CD4-positive, alpha-beta T cell treated with Interferon alpha-2 for 1 hour (primary cell): ENCODE measurements at places on chromosomes 11 and 22.

- no peak for DNase-seq
Measured at GRCh38 chr11:107702723-107703122, 9.1 kb downstream of the SLN start.

- DNase-seq: no peak
Measured at GRCh38 chr11:63939397-63939891, 642 bp downstream of the NAA40 start.

DNA sequence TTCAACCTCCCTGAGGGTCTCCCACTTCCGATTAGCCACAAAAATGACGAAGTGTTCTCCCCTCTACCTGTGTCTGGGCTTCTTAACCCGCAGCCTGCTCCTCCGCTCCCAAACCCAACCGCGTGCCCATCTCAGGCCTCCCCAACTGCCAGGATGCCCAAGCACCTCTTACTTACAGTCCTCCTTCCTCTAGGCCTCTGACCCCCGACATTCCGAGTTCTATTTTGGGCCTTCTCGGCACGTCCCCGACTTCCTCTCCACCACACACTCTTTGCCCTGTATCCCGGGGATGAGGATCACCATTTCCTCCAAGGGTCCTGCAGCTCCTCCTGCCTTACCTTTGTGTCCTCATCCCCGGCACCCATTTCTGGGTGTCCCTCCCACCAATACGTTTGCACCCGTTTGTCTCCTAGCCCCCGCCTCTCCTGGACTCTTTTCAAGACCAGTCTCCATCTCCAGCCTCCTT, 388 bp upstream of the MUS81 start:
- DNase-seq: no peak

DNA sequence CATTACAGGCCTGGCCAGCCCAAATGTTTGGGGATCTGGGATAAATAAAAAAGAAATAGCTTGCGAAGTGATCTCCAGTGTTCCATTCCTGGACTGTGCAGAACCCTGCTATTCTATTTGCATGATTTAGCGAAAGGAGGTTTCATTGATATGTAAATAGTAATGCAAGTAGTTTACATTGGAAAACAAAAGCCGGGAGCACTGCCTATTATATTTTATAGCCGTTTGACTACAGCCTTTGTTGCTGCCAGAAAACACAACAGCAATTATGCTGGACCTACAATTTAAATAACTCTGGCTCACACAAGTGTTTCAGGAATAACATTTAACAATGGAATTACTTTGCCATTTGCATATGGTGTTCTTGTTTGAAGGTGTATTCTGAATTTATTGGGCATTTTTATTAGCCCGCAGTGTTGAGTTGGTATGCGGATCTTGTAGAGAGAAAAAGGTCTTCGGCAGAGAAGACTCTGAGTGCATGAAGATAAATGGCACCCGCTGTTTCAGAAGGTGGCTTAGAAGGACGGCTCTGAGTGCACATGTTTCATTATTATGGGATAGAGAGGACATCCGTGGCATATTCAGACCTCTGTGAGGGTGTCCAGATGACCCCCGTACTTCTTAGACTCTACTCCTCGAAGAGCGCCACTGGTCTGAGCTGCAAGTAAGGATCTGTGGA, 315.0 kb downstream of the BRD1 start:
- DNase-seq: no peak

GRCh38 chr11:78810559-78811009, 235.9 kb upstream of the NARS2 start:
- no peak for DNase-seq
